Fibroblast of skin of right quadriceps (primary cell): ENCODE measurements at places on chromosomes 6 and 20.

DNA sequence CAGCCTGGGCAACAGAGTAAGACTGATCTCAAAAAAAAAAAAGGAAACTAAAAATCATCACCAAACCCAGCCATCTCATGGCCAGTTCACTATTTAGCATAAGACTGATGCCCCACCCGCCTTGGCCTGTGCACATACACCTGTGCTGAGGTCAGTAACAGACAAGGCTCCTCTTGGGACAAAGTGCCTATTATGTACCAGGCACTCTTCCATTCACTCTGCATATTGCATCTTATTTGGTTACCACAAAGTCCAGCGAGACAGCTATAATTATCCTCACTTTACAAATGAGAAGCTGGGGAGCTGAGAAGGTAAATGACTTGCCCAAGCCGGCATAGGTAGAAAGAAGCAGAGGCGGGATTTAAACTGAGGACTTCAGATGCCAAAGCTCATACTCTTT lies 3.8 kb downstream of the PTPRT start:
- DNase-seq, result no peak

GRCh38 chr6:26411751-26412150 lies 9.7 kb downstream of the BTN3A1 start:
- no peak for DNase-seq

GRCh38 chr20:11686820-11687543 lies 230.7 kb upstream of the BTBD3 start:
- DNase-seq, result peak; percentile 21

DNA sequence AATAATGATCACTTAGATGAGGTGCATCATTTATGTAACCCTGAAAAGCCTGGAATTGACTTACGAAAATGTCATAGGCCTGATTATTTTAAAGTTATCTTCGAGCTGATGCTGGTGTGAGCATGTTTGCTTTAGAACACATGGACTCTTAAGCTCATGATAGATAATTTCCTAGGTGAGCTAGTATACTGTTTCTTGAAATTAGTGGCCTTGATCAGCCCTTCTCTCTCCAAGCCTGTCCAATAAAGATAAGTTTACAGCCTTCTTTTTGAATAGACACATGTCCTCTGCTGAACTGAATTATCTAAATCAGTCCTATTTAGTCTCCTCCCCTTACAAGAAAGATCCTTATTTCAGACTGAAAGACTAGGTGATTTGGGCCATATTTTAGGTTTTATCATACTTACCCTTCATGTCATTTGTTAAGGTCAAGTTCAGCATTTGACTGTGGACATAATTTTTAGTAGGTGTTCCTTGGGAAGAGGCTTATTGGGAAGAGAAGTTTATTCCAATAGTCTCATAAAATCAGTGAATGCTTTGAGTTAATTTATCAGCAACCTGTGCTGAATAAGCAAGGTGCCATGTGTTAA lies 15.3 kb downstream of the FOXO3 start:
- no peak for DNase-seq

- DNase-seq, result peak; percentile 44
Measured at GRCh38 chr6:112680091-112680490, 333.0 kb downstream of the RFPL4B start.

DNA sequence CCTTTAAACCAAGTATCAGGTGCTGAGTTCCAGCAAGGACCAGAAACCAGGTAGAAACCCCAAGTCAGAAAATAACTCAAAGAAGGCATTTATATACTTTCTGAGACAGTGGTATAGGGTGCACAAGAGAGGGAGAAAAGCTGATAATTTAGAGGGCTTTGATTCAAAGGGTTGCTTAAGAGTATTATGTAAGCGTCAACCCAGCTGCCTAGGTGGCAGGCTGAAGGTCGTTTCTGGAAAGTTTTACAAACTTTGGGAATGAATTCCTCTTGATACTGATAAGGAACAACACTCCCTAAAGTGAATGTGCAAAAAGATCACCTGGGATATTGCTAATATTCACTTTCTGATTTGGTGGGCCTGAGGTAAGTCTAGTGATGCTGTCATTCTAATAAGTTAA lies 800.7 kb downstream of the MAFB start:
- DNase-seq, result no peak

- DNase-seq, result peak; percentile 72
Measured at GRCh38 chr6:45640081-45640491, 262.4 kb upstream of the SUPT3H start.

GRCh38 chr20:35020108-35020928 lies 64.7 kb downstream of the MYH7B start:
- no peak for DNase-seq

- DNase-seq, result no peak
Measured at GRCh38 chr20:56117350-56117749, 112.0 kb upstream of the CBLN4 start.
